ENCODE measurements at places on chromosomes 11 and 22.

DNA sequence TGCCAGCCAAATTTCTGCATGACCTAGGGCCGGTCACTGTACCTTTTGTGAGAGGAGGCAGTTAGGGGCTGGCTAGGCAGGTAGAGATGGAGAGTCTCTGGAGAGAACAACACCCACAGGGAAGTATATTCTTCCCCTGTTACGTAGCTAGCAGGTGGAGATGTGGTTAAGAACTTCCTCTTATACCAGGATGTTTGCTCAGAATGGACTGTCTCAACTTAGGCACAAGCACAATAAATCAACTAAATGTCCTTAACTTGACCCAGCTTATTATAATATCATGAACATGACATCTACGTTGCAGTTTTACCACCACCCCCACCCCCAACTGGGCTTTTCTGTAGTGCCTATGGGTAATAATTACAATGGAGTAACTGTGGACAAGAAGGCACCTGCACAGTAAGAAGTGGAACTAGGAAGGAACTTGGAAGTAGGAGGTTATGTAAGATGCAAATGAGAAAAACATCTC is 60.7 kb upstream of the MPEG1 start:
- no peak for DNase-seq

DNA sequence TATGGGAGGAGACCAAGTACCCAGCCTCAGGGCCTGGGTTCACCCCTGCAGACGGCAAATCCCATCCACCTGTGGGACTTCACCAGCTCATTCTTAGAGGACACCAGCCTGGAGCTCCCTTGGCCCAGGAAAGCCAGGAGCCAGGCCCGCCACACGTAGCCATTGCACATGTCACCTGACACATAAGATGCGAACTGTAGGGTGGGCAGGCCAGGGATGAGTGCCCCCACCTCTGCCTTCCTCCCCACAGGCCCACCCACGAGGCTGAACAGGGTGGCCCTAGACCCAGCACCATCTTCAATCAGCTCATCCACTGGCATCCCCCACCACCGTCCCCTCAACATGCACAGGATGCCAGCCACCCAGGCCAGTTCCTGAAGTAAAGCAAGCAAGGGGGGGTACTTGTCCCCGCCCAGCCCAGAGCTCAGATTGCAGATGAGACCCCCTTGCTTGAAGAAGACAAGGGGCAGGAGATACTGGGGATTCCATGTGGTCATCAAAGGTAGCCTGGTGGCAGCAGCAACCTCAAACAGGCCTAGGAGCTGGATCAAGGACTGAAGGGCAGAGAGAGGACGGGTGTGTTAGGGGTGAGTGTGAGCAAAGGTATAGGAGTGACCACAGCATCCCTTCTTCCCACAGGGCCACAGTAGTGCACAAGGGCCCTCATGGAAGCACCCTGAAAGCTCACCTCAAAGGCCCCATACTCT is 45.6 kb downstream of the IGLL5 start:
- DNase-seq, result no peak

DNA sequence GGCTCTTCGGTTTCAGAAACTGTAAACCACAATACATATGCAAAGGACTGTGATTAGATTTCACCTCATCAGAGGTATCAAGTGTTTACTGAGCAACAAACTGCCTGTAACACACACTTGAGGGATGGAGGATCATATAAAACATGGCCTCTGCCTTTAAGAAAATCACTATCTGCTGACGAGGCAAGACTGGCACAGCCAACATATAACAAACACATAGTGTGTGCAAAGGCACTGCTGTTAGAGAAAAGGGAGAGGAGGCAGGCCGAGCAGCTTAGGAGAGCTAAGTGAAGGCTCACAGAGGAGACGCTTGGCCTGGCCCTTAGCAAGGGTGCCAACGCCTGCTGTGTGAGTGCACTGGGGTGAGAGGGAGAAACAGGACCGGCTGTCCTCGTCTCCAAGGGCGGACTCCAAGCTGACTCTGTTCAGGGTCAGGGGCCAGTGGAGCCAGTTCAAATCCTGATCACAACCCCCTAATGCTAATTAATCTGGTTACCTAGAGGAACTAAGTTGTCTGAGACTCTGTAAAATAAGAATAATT is 48.2 kb downstream of the LRFN4 start:
- DNase-seq, result no peak

DNA sequence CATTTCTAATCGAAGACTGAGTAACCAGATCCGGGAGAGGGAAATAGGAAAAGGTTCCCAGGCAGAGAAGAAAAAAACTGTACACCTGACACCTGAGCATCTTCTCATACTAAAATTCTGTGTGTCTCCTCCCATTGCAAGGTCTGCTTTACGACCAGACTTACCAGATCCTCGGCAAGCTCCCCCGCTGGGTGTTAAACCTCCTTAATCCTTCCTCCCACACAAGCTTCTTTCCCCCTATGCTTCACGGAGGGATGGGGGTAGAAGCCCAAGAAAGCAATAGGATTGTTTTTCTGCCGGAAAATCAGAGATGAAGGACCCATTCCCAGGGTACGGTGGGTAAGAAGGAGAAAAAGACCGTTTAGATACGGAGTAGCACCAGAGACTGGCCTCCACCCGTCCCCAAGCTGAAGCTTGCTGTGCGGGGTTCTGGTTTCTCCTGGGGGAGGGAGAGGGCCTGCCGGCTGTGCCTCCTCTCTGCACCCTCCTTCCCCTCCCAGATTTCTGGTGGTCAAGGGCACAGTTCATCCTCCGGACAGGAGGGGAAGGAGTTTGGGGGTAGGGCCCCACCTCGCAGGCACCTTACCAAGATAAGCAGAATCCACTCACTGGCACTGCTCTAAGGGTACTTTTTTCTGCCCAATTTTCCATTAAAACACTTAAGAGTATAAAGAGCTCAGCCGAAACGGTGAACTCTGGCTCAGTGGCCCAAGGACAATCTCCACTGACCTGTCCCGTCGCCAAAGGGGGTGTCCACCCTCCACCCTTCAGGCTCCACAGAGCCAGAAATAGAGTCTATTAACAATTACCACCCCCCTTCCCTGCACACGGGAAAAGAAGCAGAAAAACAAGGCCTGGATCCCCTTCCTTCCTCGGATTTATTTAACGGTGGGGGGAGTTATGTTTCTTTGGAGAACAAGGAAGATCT is 1.2 kb downstream of the TOB2 start:
- DNase-seq, result no peak

GRCh38 chr22:38172832-38173640 is 8.6 kb downstream of the PLA2G6 start:
- DNase-seq, result no peak

DNA sequence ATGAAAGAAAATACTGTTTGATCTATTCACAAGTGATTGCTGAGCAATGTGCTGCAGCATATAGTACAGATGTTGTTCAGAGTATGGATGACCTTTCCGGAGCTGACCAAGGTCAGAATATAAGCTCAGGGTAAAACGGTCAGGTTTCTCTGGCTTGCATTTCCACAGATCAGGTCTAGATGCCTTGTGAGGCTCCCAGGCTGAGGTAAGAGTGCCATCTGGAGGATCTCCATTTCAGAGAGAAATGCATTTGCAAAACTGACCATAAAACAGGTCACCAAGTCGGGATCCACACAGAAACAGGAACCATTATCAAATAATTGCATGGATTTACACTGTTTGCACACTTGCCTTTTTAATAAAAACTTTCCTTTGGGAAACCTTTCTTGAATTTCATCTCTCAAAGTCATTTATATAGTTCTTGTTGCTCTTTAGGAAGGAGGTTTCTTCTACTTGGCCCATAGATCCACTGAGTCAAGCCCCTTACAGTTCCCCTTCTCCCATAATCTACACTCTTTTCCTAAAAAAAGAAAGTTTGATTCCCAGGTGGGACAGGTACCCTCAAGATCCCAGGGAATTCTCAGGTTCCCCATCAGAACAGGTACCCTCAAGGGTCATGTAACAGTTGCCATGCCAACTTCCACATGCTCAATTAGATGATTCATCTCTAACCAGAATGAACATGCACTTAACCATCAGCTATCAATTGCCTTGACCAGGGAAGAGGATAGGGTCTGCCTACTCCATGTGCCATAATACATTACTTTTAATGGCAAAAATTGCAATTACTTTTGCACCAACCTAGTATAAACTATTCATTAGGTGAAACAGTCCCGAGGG is 25.0 kb upstream of the TMPRSS5 start:
- no peak for DNase-seq

DNA sequence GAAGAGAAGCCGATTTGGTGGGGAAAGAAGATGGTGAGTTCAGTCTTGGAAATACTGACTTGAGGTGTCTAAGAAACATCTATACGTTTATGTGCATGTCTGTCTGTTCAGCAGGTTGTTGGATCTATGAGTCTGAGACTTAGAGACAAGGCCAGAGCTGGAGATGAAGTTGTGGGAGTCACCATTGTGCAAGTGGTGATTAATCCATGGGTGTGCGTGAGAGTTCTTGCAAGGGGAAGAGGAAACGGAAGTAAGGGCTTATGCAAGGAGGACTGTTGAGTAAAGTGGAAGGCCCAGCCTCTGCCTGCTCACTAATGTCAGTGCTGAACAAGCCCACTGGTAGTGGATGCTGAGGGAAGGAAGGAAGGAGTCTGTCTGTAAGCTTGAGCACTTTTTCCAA is 9.7 kb downstream of the TMEM45B start:
- no peak for DNase-seq

- DNase-seq, result no peak
Observed at GRCh38 chr11:3823303-3823702, 14.9 kb downstream of the PGAP2 start.

DNA sequence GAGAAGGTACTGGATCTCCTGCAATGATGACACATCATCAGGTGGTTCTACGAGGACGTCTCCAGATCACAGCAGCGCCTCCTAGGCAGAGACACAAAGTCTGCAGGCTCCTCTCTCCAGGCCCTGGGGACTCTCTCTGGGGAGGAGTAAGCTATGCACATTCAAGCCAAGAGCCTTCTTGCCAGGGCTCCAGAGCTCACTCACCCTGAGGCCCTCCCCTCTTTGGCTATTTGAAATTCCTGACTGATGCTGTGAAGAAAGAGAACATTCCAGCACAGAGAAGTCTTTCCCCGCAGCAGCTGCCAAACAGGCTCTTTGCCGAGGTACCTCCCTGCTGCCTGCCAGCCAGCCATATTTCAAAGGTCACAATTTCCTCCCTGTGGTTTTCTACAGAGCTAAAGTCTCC is 204.9 kb downstream of the CSNK2A3 start:
- DNase-seq, result no peak

DNA sequence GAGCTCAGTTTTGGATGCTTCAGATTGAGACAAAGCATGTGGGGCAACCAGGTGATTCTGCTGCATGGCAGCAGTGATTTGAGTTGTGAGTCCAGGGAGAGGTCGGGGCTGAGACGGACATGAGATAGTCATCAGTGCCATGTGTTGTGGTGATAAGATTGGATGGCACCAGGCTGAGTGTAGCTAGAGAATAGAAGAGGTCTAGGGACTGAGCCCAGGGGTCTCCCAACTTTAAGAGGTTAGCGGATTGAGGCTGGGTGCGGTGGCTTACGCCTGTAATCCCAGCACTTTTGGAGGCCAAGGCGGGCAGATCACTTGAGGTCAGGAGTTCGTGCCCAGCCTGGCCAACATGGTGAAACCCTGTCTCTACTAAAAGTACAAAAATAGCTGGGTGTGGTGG is 6.3 kb upstream of the CTSD start:
- DNase-seq, result no peak

- DNase-seq, result no peak
Observed at GRCh38 chr11:9738116-9738515, 74.2 kb downstream of the SWAP70 start.

DNA sequence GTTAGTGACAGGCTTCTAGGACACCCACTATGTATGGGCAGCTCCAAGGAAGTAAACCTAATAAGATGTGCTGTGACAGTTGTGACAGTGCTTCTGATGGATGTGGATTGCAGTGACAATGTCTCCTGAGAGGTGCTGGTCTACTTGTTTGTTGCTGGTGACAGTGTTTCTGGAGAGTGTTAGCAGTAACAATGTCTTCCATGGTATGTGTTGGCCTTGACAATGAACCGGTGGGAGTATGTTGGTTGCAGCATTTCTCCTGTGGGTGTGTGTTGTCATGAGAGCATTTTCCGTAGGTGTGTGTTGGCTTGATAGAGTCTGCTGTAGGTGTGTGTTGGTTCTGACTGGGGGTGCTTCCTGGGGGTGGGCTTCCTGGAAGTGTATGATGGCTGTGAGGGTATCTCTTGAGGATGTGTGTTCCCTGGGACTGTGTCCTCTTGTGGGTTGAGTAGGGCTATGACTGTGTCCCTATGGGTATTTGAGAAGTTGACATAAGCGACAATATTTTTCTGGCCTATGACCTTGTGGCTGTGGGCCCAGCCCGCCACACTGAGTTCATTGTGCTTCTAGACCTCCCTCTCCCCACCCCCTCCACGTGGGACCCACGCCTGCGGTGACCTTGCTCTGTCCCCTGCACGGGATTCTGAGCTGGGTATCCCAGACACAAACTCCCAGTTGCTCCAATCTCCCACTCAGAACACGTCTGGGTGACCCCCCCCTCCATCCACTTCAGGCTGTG is 1.2 kb downstream of the DCHS1 start:
- no peak for DNase-seq

GRCh38 chr11:15180212-15180792 is 65.6 kb downstream of the INSC start:
- no peak for DNase-seq

GRCh38 chr22:23772315-23772648 is 367 bp upstream of the MMP11 start:
- DNase-seq, result no peak

DNA sequence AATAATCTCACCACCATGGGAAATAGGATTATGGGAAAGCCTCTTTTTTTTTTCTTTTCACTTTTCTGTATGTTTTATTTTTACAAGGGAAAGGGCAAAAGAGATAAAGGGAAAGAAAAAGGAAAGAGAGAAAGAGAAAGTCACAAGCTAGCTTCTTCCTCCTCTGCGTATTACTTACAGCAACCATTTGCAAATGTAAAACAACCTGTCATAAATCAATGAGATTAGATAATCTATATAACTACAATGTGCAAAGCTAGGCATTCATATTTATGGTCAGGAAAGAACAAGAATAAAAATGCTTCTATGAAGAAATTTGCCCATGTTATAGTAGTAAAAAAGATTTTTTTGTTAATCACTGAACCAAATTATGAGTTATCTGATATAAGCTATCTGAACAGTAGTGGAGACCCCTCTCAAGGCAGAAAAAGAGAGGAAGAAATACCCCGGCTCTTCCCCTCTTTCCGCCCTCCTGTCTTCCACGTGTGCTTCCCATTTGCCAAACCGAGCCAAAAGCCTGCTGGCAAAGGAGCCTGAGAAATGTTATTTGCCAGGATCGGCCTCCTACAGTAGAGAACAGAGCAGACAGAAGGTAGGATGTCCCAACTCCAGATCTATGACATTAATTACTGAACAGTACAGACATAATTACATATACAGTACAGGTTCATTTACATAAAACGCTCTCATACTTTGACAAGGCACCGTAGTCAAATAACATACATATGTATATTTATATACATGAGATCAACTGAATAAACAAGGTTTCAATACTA is 50.2 kb downstream of the ARHGAP32 start:
- DNase-seq, result no peak
